Jurkat, Clone E6-1 (cell line): ENCODE measurements at places on chromosomes 11 and 22.

- DNase-seq, result no peak
Measured at GRCh38 chr22:19232623-19233022, 54.1 kb upstream of the SLC25A1 start.

GRCh38 chr11:18005376-18006129 is 7.3 kb downstream of the SERGEF start:
- DNase-seq, result no peak

DNA sequence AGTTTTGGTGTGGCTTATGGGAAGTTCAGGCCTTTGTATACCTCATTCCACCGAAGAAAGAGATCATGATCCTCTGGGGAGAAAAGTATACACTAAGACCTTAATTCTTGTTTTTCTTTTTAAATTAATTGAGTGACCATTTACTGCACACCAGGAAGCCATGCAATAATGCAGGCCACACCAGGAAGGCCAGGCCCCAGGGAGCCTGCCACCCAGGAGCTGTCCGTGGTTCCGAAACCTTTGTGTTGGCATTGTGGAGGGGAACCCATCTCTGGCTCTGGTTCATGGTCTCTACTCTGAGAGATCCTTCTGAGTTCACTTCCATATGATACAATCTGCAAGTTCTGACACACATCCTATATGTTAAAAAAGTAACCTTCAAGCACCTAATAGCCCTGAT is 291.8 kb downstream of the MIAT start:
- no peak for DNase-seq

GRCh38 chr11:122721201-122721963 is 65.9 kb downstream of the UBASH3B start:
- DNase-seq, result no peak

DNA sequence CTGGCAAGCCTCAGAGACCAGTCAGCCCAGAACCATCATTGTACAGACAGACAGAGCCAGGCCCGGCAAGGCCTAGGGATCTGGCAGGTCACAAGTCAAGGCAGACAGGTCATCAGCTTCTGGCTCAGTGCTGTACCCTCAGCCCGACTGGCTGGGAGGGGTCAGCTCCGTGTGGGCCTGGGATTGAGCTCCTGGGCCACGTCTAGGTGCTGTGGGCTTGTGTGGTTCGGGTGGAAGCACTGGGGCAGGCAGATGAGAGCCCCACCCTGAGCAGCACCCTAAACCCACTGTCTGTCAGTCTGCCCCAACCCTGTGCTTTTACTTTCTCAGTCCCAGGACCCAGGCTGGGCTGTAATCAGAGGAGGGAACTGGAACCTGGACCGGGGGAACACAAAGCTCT is 26.9 kb upstream of the P2RY2 start:
- DNase-seq, result no peak

GRCh38 chr11:34154059-34154875 is 48.8 kb downstream of the NAT10 start:
- DNase-seq, result no peak

- no peak for DNase-seq
Measured at GRCh38 chr11:5288108-5288905, 13.4 kb downstream of the OR51B4 start.

GRCh38 chr22:19466848-19467752 is 11.9 kb downstream of the UFD1 start:
- DNase-seq, result no peak

DNA sequence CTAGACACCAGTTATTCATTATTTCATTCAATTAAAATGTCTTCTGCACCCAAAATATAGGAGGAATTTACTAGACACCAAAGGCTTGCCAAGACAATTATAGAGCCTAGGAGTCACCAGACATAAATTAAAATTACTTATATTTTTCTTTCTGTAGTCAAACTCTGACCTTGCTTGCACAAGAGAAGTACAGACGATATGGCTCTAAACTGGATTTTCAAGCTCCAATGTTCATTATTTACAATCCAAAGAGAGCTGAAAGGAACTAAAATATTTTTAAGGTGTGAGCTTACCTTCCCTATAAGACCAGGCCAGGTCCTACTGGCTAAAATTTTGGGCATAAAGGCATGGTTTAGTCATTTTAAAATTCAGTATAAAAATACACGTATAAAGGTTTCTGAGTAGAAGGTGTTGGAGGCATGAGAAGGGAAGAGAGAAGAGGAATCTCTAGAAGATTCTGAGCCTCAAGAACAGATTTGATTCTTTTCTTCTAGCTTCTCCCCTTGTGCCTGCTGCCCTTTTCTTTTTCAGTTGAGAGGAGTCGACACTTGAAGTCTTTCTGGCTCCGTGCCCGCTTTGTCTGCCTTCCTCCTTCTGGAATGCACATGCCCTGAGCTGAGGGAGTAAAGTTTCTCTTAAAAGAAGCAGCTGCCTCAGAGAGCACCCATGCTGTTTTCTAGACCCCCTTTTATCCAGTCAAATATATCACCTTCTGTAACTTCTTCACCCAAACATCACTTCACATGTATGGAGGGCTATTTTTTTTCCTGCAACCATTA is 13.5 kb downstream of the C11orf97 start:
- no peak for DNase-seq

DNA sequence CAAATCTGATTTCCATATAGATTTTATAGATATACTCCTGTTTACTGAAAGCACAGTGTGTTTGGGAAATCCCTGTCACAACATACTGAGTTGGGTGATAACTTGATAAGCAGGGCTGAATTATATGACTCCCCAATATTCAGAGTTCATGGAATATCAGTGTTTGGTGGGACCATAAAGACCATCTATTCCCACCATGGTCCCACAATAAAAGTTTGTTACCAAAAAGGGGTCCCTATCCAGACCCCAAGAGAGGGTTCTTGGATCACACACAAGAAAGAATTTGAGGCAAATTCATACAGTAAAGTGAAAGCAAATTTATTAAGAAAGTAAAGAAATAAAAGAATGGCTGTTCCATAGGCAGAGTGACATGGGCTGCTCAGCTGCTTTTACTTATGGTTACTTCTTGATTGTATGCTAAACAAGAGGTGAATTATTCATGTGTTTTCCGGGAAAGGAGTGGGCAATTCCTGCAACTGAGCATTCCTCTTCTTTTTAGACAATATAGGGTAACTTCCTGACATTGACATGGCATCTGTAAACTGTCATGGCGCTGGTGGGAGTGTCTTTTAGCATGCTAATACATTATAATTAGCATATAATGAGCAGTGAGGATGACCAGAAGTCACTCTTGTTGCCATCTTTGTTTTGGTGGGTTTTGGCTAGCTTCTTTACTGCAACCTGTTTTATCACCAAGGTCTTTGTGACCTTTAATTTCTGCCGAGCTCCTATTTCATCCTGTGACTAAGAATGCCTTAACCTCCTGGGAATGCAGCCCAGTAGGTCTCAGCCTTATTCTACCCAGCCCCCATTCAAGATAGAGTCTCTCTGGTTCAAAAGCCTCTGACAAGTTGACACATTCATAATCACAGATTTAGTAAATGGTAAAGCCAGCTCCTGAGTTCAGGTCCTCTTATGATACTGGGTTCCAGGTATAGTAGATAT is 240.6 kb upstream of the PDGFD start:
- no peak for DNase-seq

GRCh38 chr11:110631551-110631950 is 80.7 kb downstream of the ARHGAP20 start:
- DNase-seq, result no peak

- DNase-seq, result no peak
Measured at GRCh38 chr22:30701872-30702271, 7.2 kb downstream of the OSBP2 start.

DNA sequence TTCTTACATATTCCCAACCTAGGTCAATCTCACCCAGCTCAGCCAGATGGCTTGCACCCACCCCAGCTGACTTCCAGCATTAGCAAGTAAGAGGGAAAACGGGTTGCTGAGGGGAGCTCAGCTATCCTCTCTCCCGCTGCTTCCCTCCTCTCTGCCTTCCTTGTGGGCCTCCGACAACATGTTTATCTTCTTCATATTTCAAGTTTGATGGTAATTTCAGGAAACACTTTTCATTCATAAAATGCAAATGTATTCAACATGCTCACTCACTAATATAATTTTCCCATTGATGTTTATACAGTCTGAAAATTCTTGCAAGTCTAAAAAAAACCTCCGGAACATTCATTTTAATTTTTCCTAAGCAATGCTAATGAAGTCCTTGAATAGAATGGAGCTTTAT is 372.5 kb upstream of the B3GAT1 start:
- DNase-seq, result no peak

DNA sequence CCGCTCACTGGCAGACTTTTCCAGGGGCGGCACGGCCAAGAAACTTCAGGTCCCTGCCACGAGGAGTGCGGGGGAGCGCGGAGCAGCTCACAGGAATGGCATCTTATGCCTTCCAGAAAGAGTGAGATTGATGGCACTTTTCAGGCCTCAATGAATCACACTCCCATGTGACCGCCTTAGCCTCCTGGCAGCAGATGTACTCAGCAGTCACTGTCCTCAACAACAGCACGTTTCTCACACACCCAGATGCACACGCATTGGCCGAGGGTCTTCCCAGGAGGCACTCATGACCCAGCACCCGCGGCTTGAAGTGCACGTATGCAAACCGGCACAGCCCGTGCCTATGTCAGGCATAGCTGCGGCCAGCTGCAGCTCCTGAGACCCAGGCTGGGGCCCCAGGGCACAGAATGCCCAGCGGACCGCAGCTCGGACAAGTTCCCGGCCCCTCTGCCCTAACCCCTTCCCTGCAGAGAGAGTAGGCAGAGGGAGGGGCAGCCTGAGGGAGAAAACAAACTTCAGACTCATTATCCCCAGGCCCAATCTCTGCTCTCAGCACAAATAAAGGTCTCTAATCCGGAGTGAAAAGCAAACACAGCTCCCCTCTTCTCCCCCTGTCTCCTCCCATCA is 48.3 kb downstream of the RPUSD4 start:
- DNase-seq, result no peak

GRCh38 chr11:114162719-114163123 is 103.2 kb downstream of the ZBTB16 start:
- no peak for DNase-seq

- peak; percentile 87 for DNase-seq
Measured at GRCh38 chr22:44620129-44620840, 81.7 kb upstream of the PRR5 start.

DNA sequence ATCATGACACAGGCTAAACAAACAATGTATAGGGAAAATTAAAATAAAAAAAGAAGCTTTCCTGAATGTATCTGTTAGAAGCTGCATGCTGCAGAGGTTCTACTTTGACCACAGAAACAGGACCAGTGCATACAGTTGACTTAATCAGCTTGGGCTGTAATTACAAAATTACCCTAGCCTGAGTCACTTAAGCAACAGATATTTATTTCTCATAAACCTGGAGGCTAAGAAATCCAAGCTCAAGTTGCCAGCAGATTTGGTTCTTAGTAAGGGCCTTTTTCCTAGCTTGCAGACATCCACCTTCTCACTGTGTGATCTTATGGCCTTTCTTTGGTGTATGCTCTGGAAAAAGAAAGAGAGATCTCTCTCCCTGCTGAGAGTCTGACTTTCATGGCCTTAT is 946.5 kb upstream of the RAG2 start:
- no peak for DNase-seq

GRCh38 chr11:78417175-78417887 is at the start of gene GAB2:
TSS of gene GAB2 (minus strand) at chr11:78417820. CDS start at chr11:78417720, 100 bp downstream.
- no peak for DNase-seq

DNA sequence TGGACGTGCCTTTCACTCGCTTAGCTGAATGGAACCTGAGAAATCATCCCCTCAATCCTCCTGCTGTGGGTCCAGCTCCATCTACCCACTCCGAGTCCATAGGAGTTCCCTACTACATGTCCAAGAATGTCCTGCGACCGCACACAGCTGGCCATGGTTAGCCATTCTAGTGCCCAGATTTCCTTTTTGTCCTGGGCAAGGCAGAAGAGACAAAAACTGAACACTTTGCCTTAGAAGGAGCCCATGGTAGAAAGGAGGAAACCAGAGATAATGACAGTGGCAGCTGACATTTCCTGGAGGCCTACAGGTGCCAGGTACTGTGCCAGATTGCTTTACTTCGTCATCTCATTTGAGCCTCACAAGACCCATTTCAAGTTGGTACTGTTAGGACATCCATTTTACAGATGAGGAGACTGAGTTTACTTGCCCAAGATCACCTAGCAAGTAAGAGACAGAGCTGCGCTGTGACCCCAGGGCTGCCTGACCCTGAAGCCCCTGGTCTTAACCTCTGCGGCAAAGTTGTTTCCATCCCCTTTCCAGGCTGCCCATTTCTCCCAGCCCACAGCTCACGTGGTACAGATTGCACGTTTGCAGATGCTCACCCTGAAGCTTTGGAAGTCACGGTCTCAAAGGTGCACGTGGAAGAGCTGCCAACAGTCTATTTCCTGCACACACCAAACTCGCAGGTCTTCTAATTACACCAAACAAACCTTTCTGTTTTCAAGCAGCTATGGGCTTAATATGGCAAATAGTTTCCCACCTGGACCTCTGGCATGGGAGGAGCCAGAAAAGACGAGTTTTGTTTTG is 112.7 kb downstream of the ZBTB16 start:
- peak; percentile 63 for DNase-seq

DNA sequence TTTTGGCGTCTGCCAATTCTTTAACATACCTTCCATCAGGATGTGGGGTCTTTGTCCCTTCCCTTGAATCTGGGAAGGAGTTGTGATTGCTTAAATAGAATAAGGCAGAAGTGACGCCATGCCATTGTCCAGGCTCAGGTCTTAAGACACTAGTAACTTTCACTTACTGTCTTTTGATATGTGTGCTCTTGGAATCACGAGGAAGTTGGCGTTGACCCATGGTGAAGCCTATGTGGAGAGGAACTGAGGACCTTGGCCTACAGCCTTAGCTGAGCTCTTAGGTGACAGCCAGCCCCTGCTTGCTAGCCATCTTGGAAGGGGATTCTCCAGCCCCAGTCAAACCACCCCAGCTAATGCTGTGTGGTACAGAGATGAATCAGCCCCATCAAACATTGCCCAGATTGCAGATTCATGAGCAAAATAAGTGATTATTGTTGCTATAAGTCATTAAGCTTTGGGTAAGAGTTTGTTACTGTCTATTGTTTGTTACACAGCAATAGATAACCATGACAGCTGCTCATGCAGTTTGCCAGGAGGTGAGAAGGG is 17.6 kb upstream of the CLPB start:
- DNase-seq, result no peak

- DNase-seq, result no peak
Measured at GRCh38 chr11:134466156-134466555, 54.1 kb upstream of the B3GAT1 start.

DNA sequence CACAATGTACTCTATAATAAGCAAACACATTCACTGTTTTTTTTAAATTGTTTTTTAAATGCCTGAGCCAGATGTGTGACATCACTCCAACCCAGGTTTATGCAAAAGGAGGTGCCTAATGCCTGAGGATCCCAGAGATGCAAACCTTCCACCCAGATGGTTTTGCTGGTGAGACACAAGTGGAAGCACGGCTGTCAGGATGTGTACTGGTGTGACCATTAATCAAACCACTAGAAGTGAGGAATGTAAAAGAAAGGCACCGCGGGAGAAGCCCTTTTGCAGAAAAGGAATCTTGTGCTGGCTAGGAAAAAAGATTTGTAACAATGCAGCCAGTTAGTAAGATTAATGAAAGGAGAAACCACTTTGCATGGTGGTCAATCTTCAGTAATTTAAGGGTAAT is 407.4 kb downstream of the LARGE1 start:
- no peak for DNase-seq

- no peak for DNase-seq
Measured at GRCh38 chr11:126152152-126152551, 59.3 kb downstream of the RPUSD4 start.

GRCh38 chr22:37617431-37617830 is 8.8 kb downstream of the GGA1 start:
- DNase-seq, result no peak

- no peak for DNase-seq
Measured at GRCh38 chr11:117642835-117643234, 154.2 kb downstream of the DSCAML1 start.
